ENCODE measurements at places on chromosomes 12 and 14. TPM values are rescaled to one million over a fixed set of nuclear protein-coding genes. Genes with fewer than 3 reads are reported as not detected.

The PMEL gene
- total RNA-seq: 4.9 TPM

The TBX3 gene
- total RNA-seq: 35.9 TPM

The CLEC2A gene
- total RNA-seq: not detected

The CCDC175 gene
- not detected for total RNA-seq

The DCTN2 gene
- 90.7 TPM for total RNA-seq

The TPH2 gene
- total RNA-seq: not detected

The ASIC1 gene
- total RNA-seq: 0.35 TPM

The PCBP2 gene
- 727 TPM for total RNA-seq

DNA sequence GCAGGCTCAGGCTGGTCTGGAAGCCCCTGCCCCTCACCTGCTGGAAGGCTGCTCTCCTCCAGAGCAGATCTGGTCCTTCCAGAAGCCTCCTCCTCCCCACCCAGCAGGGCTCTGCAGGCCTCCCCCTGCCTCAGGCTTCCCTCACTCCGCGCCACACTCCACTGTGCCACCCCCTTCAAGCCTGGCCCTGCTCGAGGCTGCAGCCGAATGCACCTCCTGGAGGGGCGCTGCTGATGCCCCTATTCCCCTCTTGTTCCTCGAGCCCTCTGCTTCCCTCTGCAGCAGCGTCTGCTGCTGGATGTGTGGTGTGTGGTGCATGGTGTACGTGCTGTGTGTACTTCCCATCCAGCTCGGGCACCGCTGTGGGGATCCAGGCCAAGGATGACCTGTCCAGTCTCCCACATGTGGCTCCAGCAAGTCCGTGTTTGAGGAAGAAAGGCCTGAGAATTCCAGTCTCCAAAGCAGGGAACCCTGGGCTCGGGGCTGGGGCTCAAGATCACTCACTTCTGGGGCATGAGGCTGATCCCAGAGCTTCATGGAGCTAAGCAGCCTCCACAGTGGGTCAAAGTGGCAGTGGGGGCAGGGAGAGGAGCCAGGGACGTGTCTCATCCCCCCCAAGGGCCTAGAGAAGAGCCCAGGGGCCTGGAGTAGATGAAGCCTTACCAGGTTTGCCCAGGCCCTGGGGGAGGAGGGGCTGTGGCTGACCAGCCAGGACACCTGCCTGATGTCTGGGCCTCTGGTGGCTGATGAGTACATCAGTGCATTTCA is 136.0 kb upstream of the C14orf180 start:
- peak; percentile 61 for DNase-seq

- no peak for DNase-seq
Observed at GRCh38 chr14:48111151-48111550, 435.7 kb upstream of the MDGA2 start.

DNA sequence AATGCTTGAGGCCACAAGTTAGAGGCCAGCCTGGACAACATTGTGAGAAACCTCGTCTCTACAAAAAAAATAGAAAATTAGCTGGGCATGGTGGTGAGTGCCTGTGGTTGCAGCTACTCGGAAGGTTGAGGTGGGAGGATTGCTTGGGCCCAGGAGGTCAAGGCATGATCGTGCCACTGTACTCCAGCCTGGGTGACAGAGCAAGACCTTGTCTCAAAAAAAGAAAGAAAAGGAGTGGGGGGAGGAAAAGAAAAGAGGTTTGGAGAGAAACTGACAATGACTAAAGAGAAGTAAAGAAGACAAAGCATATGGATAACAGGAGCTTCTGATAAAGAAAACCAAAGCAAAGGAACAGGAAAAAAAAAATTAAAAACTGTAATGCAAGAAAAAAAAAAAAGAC is 37.4 kb upstream of the SELPLG start:
- no peak for DNase-seq

GRCh38 chr12:46135750-46136149 is 133.1 kb downstream of the SLC38A1 start:
- DNase-seq: no peak

GRCh38 chr12:52525661-52526499 is 5.7 kb upstream of the KRT5 start:
- no peak for DNase-seq

GRCh38 chr12:101407049-101407435 is 530 bp downstream of the ARL1 start:
- DNase-seq: no peak

DNA sequence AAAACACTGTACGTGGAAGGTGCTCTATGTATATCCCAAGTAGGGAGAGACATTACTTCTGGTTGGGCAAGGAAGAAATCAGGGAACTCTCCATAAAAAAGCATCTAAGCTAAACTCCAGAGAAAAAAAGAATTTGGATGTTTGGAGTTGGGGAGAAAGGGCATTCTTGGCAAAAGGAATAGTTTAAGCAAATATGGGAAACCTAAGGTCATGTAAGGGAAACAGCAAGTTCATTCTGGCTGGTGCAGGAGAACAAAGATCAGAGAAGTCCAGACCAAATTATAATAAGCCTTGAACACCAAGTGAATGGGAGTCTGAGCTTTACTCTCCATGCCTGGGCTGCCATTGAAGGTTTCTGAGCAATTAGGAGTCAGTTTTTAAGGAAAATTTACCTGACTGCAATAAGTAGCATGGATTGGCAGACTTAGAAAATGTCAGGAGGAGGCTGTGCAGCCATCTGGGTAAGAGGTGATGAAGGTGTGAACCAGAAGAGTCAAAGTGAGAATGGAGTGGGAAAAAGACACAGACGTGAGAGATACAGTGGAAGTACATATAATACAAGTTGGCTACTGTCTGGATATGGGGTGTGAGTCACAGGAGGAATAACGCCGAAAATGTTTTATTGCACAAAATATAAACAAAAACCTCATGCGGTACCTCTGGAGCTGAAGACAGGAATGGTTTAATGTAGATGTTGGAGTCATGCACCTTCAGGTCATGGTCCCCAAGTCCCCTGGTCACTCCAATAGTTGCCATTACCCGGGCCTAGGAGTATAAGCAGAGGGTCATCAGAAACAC is 222.6 kb downstream of the MON2 start:
- no peak for DNase-seq

DNA sequence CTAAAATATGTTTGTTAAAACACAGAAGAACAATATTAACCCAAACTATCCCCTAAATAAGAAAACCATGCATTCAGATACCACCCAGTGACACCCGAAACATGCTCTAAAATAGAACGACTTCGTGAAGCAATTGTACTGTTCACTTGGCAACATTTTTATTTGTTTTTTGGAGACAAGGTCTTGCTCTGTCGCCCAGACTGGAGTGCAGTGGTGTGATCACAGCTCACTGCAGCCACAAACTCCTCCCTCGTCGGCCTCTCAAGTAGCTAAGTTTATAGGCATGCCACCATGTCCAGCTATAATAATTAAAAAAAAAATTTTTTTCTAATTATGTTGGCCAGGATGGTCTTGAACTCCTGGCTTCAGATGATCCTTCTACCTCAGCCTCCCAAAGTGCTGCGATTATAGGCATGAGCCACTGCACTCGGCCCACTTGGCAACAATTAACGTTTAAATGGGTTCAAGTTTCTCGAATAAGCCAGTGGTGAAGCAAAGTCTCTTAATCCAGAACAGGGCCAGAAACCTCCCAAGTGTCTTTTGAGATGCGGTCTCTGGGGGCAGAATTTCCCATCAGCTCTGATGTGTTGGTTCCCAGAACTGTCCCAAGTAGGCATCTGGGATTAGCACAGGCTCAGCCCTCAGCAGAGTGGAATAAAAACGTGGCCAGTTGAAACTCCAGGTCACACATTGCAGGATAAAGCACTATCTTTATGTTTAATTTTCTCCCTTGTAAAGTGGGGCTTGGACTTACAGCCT is 74.5 kb downstream of the TMCC3 start:
- DNase-seq: no peak

DNA sequence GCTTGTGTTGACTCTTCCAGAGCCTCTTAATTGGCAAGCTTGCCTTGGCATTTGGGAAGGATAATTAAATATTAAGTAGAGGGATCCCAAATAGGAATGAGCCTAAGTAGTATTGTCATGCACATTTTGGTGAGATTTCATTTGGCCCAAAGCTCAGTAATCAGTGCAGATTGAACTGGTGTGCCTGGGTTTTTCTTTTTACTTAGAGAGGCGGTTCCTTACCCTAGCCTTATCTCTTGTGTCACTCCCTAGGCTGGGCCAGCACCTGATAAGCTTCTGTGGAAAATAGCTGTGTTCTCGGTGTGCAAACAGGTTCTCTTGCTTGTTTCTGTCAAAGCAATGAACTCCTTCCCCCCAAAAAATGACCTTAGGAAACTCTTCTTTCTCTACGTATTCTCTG is 9.3 kb upstream of the B4GALNT3 start:
- DNase-seq: no peak

DNA sequence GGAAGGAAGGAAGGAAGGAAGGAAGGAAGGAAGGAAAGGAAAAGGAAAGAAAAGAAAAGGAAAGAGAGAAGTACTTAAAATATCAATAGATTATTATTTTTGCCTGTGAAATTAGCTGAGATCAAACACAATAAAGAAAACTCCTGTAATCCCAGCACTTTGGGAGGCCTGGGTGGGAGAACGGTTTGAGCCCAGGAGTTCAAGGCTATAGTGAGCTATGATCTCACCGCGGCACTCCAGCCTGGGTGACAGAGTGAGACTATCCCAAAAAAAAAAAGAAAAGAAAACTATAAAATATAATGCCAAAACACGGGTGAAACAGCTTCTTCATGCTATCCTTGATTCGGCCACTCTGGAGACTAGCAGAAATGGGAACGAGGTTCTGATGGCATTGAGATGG is 26.2 kb upstream of the CKAP4 start:
- DNase-seq: no peak

DNA sequence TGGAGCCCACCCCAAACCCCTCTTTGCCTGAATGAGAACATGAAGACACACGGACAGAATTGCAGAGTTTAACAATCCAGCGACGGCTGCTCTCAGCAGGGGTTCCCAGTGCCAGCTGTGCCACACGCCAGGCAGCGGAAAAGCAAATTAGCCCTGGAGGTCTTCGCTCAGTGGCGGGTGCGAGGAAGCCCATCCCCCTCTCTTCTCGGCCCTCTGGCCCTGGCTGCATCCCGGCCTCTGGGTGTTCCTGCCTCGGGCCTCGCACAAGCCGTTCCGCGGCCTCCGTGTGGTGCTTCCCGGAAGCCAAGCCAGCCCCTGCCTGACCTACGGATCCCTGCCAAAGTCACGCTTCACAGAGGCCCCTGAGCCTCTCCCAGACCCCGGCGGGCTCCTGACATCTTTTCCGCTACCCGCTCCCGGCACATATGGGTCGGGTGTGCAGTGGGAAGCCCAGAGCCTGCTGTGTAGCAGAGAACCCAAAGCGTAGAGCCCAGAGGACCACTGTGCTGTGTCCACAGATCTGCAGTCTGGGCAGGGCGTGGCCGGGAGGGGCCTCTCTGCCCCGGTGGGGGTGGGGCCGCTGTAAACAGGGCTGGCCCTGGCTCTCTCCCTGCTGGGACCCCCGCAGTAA is 70.7 kb upstream of the GALNT9 start:
- no peak for DNase-seq

GRCh38 chr12:32603858-32604257 is 75.2 kb upstream of the DNM1L start:
- DNase-seq: no peak

DNA sequence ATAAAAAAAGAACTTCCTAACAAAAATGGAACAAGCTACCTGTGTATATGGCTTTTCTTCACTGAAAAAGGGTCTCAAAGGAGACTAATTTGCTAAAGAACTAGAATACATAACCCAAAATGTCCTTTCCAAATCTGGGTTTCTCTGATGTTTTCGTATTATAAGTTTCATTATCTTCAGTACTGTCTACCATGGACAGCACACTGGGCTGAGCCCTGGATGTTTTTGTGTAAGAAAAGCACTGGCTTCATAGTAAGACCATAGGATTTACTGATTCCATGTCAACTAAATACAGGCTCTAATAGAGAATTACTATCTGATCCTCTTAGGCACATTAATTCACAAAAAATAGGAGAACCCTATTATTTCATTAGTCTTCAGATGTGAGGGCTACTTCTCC is 94.3 kb upstream of the GPHB5 start:
- no peak for DNase-seq

- DNase-seq: no peak
Observed at GRCh38 chr14:84208451-84208850, 1321.5 kb upstream of the FLRT2 start.

- DNase-seq: no peak
Observed at GRCh38 chr12:7171854-7172253, 17.6 kb upstream of the PEX5 start.

GRCh38 chr14:80445605-80446004 is 234.3 kb upstream of the DIO2 start:
- DNase-seq: no peak

DNA sequence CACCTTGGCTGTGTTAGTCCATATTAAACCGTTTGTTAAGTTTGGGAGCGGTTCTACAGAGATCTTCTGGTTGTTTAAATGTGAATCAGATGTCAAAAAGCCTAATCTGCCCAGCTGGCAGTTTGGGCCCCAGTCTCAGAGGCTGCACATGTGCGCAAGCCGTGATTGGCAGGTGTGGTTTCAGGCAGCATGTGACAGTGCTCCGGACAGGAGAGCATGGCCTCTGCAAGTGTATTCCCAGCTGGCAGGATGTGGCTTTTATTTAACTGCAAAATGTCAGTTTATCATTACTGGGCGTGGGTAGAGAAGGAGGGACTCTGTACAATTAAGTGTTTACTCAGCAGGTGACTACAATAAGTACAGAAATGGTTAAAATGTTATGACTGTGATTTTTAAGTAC is 77.5 kb downstream of the PELI2 start:
- no peak for DNase-seq

GRCh38 chr14:94679937-94680861 is 68.0 kb downstream of the SERPINA3 start:
- peak; percentile 46 for DNase-seq

DNA sequence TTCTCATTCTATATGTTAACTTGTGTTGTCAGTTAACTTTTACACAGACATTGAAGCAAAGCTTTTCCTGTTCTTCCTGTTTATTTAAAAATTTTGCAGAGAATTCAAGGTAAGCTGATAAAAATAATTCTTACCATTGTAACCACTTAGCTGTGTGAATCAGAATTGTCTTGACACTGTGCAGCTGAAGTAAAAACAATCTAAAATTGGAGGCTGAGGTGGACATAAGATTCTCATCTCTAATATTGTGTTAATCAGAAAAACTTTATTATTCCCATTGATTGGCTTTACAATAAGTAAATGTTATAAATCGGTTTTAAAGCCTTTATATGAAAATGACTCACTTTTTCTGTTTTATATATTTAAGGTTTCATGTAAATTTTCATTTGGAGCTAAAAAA is 240.3 kb upstream of the PLEKHG7 start:
- DNase-seq: no peak

DNA sequence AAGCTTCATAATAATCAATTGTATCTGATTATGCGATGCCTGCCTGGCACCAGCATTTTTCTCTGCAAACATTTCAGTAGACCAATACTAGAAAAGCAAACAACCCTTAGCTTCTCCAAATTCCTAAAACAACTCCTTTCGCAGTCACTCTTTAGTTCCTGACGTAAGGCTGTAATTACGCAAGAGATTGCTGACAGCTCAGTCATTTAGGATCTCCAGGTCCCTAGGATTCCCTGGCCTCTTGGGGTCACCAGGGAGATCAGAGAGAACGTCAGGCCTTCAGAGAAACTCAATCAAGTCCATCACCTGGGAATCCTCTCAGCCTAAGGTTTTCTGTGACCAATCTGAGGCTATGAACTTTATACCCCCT is 390.6 kb downstream of the PAWR start:
- DNase-seq: no peak

Measured in upper lobe of right lung (tissue), 1 donor.